Stimulated activated naive CD4-positive, alpha-beta T cell (primary cell): ENCODE measurements at places on chromosomes 1 and 21.

DNA sequence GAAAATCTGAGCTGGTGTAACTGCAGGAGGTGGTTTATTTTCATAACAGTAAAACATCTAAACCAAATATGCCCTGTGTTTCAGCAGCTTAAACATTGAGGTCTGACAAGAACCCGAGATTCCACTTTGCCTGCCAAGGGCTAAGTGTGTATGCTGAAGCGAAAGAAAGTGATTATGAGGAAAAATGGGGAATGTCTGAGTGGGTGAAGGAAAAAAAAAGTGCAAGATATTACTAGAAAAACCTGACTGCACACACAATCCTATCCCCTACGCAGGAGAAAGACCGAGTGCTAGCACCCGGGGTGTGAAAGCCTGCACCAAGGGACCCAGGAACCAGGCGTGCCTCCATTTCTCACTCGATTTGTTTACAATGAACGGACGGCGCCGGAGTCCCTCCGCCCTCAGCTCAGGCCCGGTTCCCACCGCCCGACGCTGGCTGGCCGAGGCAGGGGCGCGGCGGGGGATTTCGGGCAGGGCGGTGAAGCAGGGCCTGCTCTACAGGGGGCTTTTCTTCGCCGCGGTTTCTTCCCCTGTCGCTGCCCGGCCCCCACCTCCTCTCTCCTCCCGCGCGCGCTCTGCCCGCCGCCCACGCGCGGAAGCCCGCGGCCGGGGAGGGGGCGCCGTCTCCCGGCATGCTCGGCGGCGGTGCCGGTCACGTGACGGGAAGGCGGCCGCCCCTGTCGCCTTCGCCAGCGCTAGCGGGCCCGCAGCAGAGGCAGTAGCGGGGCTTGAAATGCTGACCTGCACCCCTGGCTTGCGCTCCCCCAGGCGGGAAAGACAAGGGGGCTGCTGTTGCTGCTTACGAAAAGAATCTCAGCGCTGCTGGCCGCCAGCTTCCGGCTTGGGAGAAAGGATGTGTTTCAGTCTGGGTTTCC is 35.9 kb downstream of the ITPKB start:
- peak; percentile 86 for DNase-seq

DNA sequence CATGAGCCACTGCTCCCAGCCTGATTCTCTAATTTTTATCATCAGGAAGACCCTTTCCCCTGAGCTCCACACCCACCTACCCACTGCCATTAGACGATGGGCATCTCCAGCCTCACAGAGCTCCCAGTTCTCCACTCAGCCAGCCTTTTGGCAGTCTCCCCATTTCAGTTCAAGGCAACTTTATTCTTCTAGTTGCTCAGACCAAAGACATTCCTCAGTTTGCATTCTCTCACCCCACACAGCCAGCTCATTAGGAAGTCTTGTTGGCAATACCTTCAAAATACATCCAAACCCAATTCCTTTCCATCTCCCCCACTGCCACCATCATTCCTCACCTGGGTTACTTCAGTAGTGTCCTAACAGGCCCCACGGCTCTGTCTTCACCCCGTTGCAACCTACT is 53.4 kb upstream of the COX20 start:
- no peak for DNase-seq

DNA sequence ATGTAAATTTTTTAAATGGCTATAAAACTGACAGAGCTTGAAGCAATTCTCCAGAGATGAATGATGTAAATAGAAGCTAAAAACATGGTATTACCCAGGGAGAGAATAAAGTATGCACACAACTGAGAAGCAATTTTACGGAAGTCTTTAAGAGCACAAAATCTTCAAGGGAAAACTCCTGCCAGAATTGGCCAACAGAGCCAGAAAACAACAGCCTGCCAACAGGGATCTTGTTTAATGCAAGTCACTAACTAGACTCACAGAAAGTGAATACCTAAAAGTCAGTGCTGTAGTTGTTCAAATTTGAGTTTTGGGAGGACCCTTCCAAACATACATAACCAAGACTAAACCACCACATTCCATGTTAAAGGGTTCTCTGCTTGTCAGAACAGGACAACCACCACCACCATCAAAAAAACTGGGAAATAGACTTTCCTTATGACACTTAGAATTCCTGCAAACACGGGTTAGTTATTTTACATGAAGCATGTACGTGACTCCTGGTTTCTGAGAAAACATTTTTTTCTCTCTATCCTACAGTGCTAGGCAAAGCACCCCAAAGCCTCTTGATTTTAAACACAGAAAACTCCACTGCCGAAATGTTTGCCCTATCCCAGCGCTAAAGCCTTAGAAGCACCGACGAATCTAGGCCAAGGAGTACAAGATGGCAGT is 1.6 kb downstream of the EPS15 start:
- no peak for DNase-seq

- no peak for DNase-seq
These were observed 9.5 kb upstream of the TARS2 start for GRCh38 chr1:150477733-150478132.

DNA sequence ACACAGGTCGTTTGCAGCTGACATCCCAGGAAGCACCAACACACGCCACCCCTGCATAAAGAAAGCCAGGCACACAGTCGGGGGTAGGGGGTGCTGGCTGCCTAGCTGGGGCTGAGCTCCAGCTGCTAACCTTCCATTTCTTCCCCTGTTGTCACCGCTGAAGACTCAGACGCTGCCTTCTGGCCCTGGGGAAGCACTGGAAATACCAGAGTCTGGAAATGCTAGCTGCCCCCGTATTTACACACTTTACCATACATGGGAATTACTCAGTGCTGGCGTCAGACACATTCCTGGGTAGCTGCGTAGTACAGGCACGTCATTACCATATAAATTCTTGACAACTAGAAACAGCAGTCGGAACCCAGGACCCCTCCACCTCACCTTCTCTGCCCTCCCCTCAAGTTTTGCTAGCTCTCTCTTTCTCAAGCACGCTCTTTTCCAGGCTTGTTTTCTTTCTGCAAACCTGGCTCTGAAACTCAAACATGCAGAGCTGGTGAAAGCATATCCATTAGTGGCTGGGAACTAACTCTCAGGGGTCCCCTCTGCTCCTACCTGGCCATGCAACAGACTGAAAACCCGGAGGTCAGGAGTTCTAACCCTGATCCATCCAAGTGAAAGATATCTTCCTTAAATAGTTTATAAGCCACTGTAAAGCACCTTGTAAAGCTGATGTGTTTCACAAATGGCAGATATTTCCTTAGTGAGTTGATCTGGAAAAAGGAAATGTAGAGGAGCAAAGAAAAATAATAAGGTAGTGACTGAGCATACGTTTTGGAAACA is 3.3 kb downstream of the CSRP1 start:
- no peak for DNase-seq

GRCh38 chr1:55535724-55536544 is 320.8 kb upstream of the USP24 start:
- no peak for DNase-seq

DNA sequence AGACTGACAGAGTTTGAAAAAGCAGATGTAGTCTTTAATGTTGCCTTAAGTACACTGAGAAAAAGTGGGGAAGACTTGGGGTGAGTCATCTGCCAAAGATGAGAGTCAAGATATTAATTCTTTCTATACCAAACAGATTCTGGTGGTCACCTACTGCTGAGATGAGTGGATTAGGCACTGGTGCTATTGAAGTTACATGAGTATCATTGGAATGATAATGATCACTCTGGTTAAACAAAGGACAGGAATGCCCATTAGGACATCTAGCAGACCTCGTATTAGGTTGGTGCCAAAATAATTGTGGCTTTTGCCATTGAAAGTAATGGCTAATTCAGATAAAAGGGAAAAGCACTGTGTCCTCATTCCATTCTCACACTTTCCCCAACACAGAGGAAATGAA is 1588.9 kb downstream of the KCNT2 start:
- no peak for DNase-seq

- no peak for DNase-seq
These were observed 10.8 kb downstream of the BLACAT1 start for GRCh38 chr1:205444931-205445645.

GRCh38 chr1:176206006-176206960 is 803 bp downstream of the COP1 start:
- DNase-seq, result peak; percentile 49

DNA sequence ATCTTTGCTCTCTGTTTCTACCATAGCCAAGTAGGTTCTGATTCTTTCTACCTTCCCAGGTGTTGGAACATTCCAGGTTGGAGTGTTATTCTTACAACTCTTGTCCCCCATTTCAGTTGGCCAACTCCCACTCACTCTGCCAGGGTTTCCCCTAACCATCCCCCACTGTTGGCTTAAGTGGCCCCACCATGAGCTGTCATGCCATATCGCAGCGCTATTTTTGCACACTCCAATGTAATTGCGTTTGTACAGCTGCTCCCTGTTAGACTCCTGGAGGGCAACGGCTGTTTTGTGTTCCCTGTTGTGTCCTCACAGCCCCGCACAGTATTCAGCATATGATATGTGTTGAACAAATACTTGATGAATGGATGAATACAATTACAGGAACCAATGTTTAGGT is 117.7 kb upstream of the ETS2 start:
- no peak for DNase-seq

- DNase-seq, result no peak
These were observed 37.0 kb downstream of the MAN1C1 start for GRCh38 chr1:25653558-25653957.

DNA sequence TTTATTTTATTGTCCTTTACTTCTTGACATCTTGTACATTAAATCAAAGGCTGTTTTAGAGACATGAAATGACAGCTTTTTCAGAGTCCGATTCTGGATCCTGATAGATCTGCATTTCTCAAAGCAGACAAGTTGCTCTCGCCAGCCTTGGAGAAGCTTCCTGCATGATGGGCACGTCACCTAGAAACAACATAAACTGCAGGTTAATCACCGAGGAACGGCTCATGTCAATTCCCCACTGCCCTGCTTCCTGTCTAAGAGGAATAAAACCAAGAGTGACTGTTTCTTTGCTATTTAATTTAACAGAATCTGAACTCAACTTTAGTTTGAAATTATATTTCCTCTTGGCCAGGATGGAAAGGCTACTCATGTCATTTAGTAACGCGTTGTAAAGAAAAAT is 77.0 kb downstream of the RWDD3 start:
- DNase-seq, result no peak

DNA sequence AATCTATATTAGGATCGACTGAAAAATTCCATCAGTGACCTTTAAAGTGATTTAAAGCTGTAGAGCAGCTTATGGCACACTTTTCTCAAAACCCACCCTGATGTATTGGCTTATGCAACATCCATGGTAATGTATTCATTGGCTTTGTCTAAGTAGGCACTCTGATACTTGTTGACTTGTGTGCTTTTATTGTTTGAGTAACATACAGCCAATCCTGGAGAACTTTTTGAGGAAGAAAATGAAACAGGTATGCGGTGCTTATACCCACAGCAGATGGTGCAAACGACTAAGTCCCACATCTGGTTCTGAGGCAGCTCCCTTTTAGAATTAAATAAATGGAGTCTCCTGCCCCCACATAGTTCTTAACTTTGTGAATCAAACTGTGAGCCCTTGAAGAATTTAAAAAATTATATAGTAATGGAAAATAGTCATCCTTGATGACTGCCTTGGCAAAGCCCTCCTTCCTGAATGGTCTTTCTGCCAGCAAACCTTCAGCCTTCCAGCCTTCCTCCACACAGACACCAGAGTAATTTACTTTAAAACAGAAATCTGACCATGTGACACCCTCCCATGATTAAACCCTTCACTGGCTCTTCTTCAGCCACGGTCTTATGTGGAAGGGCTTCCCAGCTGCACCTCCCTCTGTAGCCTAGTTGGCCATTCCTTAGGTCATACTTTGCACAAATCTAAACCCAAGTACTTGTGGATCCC is 116.0 kb downstream of the BCAR3 start:
- no peak for DNase-seq

GRCh38 chr1:212153635-212154034 is 118.1 kb downstream of the DTL start:
- no peak for DNase-seq

GRCh38 chr1:23720256-23720995 is 22.8 kb upstream of the ELOA start:
- DNase-seq, result no peak

GRCh38 chr1:244074559-244075171 is 23.6 kb downstream of the ZBTB18 start:
- peak; percentile 86 for DNase-seq

DNA sequence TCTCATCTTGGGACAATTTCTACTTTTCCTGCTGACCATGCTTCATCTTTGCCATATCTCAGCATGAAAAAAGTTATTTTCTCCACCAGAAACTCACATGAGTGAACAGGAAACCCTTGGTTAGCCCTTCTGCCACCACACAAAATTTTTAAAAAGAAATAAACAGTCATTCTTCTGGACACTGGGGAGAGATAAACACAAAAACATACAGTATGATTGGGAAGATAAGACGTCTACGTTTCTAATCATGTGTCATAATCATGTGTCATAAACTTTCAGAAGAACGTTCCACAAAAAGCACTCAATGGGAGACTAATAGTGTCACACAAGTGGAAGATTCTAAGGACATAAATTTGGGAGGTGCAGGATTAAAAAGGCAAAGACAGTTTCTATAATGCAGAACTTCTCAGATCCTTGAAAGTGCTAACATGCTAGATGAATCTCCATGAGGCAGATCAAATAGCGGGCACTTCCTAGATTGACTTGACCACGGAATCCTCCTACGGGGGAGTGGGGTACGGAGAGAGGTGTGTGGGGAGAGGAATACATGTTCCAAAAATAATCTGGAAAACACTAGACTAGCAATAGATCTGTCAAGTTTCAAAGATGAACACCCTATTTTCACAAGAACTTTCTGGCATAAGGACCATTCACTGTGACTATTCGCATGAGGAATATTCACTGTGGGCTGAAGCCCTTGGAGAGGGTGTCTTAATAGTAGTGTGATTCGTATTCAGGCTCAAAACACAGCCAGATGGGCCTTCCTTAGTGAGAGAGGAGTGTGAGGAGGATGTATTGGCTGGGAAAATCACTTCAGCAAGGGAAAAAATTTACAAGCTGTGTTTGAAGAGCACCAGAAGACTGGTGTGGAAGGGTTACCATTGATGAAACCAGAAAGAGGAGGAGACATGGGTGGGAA is 206.7 kb downstream of the SETD4 start:
- DNase-seq, result no peak

- DNase-seq, result no peak
These were observed 10.8 kb downstream of the CAMTA1 start for GRCh38 chr1:6796095-6796494.

- DNase-seq, result no peak
These were observed 642 bp upstream of the NT5C1A start for GRCh38 chr1:39672551-39672947.

DNA sequence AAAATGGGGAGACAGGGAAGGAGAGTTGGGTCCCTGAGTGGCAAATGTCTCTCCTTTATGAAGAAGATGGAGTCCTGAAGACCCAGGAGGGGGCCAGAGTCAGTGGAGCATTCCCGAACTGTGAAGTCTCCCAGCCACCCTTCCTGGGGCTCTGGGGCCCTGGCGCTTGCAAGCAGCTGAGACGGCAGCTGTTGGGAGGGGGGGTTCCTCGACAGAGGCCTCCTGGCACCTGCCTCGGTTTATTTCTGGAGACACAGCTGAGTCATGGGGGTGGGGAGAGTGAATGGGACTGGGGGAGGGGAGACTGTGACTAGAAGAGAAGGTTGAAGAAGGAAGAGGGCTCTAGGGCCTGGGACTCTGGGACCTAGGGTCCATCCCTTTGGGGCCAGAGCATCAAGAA is 14.0 kb downstream of the NES start:
- DNase-seq, result no peak
